Effector CD4-positive, alpha-beta T cell (primary cell): ENCODE measurements at places on chromosomes 1 and 21.

DNA sequence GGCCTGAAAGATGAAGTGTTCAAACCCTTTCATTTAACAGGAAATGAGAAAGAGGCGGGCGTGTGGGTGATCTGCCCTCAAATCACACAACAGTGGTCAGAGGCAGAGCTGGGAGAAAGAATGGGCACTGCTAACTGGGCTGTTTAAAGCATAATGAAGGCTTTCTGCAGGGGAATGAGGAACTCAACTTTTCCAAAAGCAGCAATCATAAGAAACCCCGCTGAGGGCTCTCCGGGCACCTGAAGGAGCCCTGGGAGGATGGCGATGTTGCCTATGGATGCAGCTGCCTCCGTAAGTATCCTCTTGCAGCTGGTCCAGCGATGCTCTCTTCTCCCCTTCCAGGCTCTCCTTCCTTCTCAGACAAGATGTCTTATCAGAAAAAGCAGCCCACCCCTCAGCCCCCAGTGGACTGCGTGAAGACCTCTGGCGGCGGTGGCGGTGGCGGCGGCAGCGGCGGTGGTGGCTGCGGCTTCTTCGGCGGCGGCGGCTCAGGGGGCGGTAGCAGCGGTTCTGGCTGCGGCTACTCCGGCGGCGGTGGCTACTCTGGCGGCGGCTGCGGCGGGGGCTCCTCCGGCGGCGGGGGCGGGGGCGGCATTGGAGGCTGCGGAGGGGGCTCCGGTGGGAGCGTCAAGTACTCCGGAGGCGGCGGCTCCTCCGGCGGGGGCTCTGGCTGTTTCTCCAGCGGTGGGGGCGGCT, 1.2 kb downstream of the LORICRIN start:
- DNase-seq, result no peak

DNA sequence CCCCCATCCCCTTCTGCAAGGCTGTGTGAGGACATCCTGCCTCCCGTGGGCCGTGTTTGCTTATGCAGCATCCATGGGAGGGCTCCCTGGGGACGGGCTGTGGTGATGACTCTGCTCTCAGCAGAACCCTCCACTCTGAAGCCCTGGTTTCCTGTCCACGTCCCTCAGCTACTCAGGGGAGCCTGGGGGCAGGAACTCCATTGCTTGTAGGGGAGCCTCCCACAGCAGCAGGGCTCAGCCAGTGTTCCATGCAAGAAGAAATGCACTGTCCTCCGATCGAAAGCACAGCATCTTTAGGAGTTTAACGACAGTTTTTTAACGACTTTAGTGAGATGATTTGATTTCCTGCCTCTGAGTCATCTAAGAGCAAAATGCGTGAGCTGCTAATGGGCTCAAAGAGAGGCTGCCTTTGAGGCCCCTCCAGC, 8.3 kb upstream of the KCNAB2 start:
- no peak for DNase-seq

DNA sequence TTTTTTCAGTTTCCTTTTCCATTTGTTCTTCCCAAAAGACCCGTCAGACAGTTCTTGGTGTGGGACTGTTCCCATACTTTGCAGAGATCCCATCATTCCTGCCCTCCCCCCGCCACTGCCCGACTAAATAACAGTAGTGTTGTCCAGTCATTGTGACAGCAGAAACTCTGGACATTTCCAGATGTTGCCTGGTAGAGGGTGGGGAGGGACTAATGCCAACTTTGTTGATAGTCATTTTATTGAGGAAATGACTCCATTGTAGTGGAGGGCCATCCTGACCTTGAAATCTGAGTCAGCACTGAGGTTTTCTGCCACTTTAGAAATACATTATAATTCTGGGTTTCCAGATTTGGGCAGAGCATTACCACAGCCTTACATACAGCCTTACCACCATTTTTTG, 85.4 kb downstream of the CEP350 start:
- DNase-seq, result no peak

GRCh38 chr1:121483961-121484424, 299.2 kb downstream of the SRGAP2C start:
- no peak for DNase-seq

DNA sequence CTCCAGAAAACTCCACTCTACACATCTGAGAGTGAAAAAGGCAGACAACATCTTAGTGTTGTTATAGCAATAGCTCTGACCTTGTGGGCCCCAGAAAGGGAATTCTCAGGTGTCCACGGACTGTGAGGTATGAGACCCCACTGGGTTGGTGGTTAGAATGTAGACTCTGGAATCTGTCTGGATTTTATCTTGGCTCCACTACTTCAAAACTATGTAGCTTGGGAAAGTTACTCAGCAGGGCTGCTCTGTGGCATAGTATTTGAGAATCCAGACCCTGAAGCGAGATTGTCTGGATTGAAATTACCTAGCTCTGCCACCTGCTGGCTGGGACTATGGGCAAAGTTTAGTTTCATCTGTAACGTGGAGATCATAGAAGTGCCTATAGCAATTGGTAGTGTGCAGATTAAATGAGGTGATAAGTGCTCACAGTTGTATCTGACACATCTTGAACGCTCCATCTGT, 25.8 kb downstream of the PRDM2 start:
- DNase-seq, result peak; percentile 52

DNA sequence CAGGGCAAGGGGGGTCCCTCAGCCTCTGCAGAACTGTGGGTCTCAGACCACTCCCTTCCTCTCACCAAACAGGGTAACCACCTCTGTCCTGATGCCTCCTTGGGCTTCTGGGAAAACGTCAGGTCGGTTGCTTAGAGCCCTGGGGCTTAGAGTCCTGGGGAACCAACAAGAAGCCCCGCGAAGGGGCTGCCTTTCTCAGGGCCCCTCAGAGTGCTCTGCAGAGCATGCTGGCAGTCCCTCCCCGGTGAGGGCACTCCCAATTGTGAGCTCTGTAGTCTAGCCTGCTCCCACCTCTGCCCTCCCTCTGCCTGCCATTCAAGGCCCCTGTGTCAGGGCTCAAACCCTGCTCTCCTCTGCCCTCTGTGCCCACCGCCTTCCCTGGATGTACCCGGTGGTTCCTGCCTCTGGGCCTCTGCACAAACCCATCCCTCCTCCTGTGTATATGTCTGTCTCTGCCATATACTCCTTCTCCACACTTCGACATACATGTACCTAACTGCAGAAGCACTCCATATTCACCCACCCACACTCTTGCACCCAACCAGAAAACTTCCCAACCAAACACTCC, 92.3 kb downstream of the DMRTB1 start:
- DNase-seq, result no peak

DNA sequence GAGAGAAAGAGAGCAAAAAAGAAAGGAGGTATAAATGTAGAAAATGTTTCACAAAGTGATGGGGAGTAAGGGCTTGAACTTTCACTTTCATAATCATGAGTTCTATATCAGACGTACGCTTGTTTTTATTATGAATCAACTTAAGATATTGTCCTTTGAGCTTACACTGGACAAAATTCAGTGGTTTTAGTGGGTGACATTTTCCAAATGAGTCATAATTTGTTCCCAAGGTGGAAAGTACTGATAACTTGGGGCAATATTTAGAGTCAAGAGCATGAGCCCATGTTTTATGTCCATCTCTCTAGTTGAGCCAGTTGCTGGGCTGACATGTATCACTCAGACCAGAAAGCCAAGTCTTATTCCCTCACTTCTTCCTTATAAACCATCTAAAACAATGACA, 161.6 kb downstream of the CHRM3 start:
- DNase-seq, result no peak
